Activated T-helper 17 cell treated with anti-CD3 and anti-CD28 coated beads, Interleukin-2, amount 50 U/mL, for 72 hours (primary cell): ENCODE measurements at places on chromosomes 7 and 10. TPM values are rescaled to one million over a fixed set of nuclear protein-coding genes. Genes with fewer than 3 reads are reported as not detected.

The TDRD1 gene
- total RNA-seq = 0.09 TPM

DNA sequence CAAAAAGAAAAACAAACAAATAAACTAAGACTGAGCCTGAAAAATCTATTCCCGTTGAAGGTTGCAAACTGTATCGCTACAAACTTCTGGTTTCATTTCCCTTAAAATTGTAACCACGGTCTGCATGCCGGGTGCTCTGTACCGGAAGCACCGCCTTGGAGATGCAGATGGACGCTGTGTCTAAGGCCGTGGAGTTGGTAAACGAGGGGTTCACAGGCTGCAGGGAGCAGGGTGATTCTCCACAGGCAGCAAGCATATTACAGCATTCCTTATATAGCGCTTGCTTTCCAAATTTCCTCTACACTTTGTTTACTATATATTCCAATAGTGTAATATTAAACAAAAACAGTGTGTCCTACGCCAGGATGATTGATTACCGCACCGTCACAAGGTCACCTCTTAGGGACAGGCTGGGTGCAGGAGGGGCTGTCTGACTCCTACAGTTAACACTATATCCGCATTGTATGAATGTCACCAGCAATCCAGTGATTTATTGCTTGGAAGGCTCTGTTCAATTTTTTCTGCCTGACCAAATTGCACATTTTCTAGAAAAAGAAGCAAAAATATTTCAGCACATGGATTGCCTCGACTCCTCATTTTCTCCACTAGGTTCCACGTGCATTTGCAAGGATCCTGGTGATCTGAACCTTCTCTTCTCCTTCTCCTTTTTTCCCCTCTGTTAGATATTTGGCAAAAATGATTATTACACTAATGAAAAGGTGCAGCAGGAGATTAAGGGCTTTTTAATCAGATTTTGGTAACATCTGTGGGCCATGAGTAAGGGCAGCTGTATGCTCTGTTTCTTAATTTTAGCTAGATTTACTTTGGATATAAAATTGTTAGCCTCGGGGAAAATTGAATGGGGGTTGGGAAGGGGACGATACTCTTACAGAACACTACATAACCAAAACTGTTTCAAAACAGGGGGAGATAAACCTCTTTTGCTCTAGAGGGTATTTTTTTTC, 325.8 kb upstream of the MGMT start:
- no peak for ATAC-seq

- ATAC-seq = no peak
Measured at GRCh38 chr10:101287997-101288635, 58.9 kb upstream of the LBX1 start.

The CYTH3 gene
- 2.2 TPM for total RNA-seq

DNA sequence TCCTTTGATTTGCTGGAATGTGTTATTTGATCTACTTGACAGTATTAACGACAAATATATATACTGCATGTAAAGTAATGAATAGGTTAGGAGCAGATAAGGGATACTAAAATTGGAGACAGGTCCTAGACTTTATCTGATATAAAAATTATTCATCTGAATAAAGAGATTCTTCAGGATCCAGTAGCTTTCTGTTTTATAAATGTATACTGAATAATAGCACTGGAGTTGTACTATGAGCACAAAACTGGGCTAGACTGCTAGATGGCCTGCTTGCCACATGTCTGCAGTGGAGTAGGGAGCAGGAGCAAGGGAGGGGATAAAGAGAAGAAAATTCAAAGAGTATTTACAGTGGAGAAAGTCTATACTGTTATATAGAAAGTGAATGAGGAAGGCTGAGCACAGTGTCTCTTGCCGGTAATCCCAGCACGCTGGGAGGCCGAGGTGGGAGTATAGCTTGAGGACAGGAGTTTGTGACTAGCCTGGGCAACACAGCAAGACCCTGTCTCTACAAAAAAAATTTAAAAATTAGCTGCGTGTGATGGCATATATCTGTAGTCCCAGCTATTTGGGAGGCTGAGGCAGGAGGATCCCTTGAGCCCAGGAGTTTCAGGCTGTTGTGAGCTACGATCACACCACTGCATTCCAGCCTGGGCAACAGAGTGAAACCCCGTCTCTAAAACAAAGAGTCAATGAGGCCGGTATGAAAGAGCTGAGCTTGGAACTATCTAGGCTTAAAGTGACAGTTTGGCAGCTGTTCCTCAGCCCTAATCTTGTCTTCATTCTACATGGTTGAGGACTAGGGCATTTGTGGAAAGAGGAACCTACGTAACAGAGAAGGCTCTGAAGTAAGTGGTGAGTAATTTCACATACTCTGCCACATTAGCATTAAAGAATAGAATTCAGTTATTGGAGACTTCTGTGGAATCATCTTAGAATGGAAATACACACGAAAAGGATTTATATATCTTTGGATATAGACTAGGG, 41.8 kb downstream of the CD36 start:
- ATAC-seq = no peak
